Stimulated activated CD8-positive, alpha-beta memory T cell treated with anti-CD3 and anti-CD28 coated beads, Interleukin-15, amount 100 ng/mL, for 48 hours (primary cell): ENCODE measurements at places on chromosomes 13 and 19.

- no peak for DNase-seq
Observed at GRCh38 chr13:30748717-30749116, 13.4 kb downstream of the ALOX5AP start.

DNA sequence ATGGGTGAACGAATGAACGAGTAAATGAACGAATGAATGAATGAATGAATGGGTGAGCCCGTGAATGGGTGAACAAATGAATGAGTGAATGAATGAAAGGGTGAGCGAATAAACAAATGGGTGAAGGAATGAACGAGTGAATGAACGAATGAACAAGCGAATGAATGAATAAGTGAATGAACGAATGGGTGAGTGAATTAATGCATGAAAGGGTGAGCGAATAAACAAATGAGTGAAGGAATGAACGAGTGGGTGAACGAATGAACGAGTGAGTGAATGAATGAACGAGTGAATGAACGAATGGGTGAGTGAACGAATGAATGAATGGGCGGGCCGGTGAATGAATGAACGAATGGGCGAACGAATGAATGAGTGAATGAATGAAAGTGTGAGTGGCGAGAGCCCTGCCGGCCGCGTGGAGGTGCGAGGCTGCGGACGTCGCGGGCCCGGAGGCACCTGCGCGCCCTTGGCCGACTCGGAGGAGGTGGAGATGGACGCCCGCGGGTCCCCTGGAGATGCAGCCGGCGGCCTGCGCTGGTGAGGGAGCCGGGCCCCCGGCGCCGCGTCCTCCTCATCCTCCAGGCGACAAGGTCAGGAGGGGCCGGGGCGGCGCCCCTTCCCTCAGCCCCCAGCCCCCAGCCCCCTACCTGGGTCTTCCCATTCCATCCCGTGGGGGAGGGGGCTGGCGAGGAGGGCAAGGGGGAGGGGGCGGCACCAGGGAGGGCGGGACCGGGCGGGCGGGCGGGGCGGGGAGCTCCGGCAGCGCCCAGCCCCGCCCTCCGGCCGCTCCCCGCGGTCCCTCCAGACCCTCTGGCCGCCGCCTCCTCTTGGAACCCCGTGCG, 15.4 kb downstream of the ANKRD24 start:
- DNase-seq = no peak

GRCh38 chr13:74794582-74794981, 660.4 kb upstream of the KLF12 start:
- no peak for DNase-seq

DNA sequence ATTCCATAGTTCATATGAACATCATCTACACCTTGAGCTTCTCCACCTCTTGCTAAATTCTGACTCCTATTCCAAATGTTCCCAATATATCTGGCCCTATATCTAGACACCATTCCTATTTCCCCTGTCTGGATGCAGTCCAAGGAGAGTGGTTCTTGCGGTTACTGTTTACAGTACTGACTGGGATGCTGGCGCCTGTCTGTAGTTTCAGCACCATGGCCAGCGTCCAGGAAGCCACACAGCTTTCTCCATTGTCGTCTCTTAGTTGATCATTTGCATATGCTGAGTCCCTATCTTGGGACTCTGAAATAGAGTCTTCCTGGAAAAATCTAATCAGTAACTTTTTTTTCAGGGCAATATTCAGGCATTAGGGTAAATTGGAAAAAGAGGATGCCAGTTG, 14.9 kb downstream of the LAIR2 start:
- DNase-seq = no peak

- no peak for DNase-seq
Observed at GRCh38 chr13:45628094-45628493, 12.6 kb upstream of the ERICH6B start.

DNA sequence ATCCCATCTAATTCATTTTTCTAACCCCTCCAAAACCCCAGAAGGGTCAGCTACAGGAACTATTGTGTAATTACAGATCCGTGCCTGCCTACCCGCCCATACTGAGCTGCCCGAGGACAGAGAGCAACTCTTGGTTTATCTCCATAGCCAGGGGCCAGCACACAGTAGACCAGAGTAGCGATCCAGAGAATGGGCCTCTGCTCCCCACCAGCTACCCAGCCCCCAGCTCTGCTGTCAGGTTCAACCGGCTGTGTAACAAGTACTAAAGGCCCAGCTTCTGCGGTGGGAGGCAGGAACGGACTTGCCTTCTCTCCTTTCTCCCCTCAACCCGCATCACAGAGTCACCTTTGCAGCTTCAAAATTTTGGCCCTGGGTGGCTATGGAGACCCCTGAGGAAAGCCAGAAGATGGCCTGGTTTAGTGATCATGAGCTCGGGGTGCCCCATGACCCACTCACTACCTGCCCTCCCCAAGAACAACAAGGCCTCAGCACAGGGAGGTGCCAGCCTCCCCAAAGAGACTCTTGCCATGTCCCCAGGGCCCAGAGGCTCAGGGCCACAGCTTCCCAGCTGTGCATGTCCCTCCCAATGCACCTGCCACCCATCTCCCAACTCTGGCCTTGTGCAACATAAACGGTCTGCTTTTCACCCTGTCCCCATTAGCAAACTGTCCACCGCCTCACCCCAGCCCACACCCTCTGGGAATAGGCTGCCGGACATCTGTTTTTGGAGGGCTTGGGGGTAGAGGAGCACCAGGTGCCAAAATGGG, 5.7 kb downstream of the CALM3 start:
- no peak for DNase-seq

DNA sequence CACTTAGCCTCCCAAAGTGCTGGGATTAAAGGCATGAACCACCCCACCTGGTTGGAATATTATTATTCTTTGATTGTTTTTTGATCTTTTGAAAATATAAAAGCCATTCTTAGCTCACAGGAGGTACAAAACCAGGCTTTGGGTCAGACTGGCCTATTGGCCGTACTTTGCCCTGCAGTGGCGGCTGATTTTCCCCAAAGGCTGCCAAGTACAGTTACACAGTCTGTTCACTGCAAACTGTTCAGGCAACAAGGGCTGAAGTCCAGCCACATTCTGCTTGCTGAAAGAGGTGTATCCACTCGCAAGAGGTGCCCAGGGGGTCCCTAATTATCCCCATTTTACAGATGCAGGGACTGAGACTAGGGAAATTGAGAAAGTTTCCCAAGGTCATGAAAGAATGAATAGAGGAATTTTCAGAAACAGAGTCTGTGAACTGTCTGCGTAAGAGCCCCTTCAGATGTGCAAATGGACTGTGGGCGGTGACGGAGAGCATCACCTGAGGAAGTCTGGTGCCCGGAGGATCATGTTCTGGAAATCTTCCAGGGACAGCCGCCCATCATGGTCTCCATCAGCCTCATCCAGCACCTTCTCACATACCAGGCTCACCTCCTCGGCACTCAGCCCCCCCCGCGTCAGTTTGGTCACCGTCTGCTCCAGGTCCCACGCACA, 9.0 kb downstream of the CIB3 start:
- no peak for DNase-seq
